ENCODE measurements at places on chromosomes 1 and 21. TPM values are rescaled to one million over a fixed set of nuclear protein-coding genes. Genes with fewer than 3 reads are reported as not detected.

C1orf167 gene
- 14.4 TPM for total RNA-seq

SLAMF7 gene
- total RNA-seq = 33.8 TPM

DNA sequence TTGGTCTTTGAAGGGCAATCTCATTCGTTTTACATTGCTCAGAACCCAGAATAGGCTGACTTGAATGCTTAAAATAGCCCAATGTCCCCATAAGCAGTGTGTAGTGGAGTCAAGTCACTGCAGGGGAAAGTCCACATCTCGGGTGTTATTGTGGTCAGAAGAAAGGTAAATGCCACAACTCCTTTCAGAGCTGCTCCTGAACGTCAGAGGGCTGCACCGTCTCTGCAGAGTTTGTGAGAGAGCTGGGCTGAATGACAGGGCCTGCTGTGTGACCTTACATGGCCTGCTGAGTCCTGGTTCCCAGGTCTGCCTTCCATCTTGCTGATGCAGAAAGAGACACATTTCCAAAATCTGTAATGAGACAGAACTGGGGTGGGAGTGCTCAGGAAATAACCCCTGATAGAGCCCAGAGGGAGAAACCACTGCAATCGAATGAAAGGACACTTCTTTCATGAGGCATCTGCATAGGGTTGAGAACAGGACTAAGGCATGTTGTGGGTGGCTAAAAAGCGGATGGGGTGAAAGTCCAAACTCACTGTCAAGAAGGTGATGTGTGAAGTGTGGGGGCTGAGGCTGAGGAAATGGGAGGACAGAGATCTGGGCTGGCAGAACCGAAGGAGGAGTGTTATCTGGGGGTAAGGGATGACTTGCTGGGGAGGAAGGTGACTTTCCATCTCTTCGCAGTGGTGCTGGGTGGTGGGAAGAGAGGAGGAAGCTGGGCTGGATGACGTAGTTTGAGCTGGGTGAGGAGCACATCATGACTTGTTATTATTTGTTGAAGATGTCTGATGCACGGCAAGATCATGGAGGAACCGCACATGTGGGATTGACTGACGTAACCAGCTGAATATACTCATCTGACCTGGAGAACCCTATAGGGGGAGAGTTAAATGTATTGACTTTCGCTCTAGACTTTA is 33.7 kb downstream of the XCL2 start:
- H3K4me1 ChIP-seq = peaks cover 14% of the 10 kb centered on the region
- no peak overlapping the region for H3K4me3 ChIP-seq
- no peaks in the 10 kb centered on the region for H3K36me3 ChIP-seq

CFHR2 gene
- total RNA-seq = not detected

- H3K4me3 ChIP-seq = peak within 1 kb of the TSS; percentile 87
- no peak for DNase-seq
- H3K27me3 ChIP-seq = no peaks in the 10 kb centered on the region
- H3K36me3 ChIP-seq = peaks cover 5% of the 10 kb centered on the region
Measured at GRCh38 chr1:65420590-65421350, at the start of the genes LEPR and LEPROT. Gene LEPR (plus strand): TSS chr1:65420668. CDS start chr1:65565566, 144,898 bp downstream. Gene LEPROT (plus strand): TSS chr1:65420668. CDS start chr1:65420725, 57 bp downstream.

DNA sequence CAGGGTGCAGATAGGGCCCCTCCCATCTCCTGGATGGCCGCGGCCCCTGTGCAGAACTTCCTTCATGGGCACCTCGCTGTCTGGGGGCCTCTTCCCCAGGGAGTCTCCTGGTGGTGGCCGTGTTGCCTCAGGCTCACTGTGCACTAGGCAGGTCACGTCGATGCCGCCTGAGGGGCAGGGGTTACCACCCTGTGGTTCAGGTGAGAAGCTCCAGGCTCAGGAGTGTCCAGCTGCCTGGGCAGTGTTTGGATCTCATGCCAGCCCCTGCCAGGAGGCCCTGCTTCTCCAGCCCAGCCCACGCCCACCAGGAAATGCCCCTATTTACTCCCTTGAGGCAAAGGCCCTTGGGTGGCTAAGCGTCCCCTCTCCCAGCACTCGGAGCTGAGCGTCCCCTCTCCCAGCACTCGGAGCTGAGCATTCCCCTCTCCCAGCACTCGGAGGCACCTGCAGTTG is 2.1 kb downstream of the ITGB2 start:
- H3K4me1 ChIP-seq = no peaks in the 10 kb centered on the region
- H3K36me3 ChIP-seq = no peaks in the 10 kb centered on the region
- H3K4me3 ChIP-seq = peak overlapping the region; percentile 80

DNA sequence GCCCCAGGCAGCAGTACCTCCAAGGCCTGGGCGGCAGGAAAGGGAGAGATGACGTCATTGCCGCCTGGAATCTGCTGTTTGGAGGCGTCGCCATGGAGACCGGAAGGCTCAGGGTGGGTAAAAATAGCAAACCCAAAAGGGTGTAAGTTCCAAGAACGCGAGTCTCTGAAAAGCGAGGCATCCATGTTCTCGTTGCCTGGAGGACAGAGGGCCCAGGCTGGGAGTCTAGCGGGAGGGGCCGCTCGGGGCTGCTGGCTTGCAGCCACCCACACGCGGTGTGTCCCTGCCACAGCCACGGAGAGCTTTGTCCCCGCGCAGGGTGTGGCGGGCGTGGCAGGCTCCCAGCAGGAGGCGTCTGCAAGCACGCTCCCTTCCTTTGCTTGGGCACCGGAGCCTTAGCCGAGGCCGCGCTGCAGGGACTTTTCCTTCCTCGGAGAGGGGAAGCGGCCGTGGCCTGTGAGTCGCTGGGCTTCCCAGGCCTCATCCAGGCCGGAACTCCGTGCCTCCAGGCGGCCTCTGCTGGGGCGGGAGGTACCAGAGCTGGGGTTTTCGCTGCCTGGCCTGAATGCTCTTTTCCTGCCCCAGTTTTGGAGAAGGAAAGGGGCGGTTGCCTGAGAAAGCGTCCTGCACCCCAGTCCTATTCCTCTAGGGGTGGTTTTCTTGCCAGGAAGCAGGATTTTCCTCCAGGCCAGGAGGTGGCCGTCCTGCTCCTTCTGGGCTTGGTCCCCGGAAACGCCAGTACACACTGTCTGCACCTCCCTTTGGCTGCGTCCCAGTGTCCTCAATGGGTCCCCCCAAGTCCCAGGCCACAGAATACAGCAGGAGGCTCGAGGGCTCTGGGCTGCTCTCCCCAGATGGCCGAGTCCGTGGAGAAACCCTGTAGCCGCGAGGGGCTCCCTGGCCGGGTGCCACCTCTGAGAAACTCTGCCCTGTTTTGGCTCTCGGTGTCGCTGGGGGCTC is 15.3 kb upstream of the SKI start:
- no peaks in the 10 kb centered on the region for H3K27me3 ChIP-seq
- no peaks in the 10 kb centered on the region for H3K36me3 ChIP-seq
- H3K4me1 ChIP-seq = peaks cover 32% of the 10 kb centered on the region
- no peak overlapping the region for H3K4me3 ChIP-seq
- H3K27ac ChIP-seq = peak overlapping the region; percentile 96

- no peak overlapping the region for H3K4me3 ChIP-seq
- H3K27ac ChIP-seq = no peak overlapping the region
- H3K4me1 ChIP-seq = no peaks in the 10 kb centered on the region
- H3K27me3 ChIP-seq = peaks cover 7% of the 10 kb centered on the region
- H3K36me3 ChIP-seq = no peaks in the 10 kb centered on the region
- no peak for DNase-seq
Measured at GRCh38 chr1:18673976-18674375, 43.3 kb downstream of the PAX7 start.

FMOD gene
- total RNA-seq = 36.6 TPM

CA14 gene
- total RNA-seq = 0.18 TPM

Data from left lung (tissue), 14 donors.